ENCODE measurements at places on chromosomes 1 and 21. TPM values are rescaled to one million over a fixed set of nuclear protein-coding genes. Genes with fewer than 3 reads are reported as not detected.

LCE3D gene
- not detected for total RNA-seq

APCS gene
- not detected for total RNA-seq

RIMKLA gene
- 1.9 TPM for total RNA-seq

CYB5RL gene
- total RNA-seq: 8.4 TPM

GJA4 gene
- total RNA-seq: 0.17 TPM
